ENCODE measurements at places on chromosomes 7 and 10.

DNA sequence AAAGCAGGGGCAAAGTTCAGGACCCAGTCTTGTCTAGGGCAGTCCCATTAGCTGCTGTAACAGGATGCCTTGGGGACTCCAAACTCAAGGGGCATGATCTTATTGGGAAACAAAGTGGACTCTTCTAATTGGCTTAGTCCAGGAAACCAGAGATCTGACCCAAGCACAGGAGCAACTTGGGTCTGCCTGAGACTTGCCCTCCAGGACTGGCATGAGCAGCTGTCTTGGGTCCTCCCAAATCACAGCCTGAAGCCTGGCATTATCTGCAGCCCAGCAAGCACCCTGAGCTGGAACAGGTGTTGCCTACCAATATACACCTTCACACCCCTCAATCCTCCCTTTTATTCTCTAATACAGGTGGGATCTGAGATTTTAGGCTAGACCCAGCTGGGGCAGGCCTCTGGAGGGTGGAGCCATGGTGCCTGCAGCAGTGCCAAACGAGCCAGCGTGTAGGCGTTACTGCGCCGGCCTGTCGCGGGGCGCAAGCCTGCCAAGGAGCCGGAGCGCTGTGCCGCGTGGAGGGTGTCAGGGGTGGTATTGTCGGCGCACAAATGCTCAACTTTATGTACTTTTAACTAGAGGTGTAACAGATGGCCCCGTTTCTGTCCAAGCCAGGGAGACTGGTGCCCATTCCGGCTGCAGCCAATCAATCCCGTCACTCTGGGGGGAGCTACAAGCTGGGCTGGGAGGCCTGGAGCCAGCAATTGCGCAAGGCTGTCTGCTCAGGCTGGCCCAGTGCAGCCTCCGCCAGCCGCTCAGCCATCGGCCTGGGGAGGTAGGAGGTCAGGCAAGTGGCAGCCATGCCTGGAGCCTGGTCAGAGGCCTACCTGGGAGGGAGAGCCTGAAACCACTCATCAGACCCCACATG, 12.8 kb upstream of the LBX1 start:
- no peak for DNase-seq

DNA sequence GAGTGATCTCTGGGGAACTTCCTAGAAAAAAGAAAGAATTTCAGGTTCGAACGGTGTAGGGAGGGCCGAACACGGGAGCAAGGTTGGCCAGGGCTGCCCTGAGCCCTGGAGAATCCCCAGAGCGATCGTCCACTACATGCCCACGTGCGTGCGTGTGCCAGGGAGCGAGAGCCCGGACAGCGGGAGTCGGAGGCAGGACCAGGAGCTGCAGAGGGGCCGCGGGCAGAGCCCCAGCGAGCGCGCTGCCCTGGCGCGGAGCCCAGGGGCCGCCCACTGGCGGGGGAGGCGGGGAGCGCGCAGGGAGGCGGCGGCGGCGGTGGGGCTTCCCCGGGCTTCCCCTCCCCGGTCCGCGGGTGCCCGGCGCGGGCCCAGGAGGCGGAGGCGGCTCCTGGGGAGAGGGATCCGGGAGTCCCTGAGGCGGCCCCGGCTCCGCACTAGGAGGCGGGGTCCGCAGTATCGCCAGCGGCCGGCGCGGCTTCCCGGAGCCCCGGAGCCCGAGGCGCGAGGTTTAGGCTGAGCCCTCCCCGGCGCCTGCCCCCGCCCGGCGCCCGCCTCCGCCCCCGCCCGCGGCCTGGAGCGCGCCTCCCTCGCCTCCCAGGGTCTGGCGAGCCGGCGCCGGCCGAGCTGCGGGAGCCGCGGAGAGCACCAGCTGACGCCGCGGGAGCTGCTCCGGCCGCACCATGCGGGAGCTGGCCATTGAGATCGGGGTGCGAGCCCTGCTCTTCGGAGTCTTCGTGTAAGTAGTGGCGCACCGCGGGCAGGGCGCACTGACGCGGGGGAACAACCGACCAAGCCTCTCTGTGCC, at the start of gene PLPP4:
TSS of gene PLPP4 (plus strand) at position 602 of the 805 bp plus-strand sequence. CDS start at position 681, 79 bp downstream.
- DNase-seq = no peak

GRCh38 chr10:116403740-116404250, 23.9 kb upstream of the PNLIPRP3 start:
- no peak for DNase-seq

- no peak for DNase-seq
These were observed 196.4 kb downstream of the ZNF716 start for GRCh38 chr7:57646219-57646900.

- DNase-seq = no peak
These were observed 689.6 kb downstream of the NRG3 start for GRCh38 chr10:82564353-82565196.

- no peak for DNase-seq
These were observed 53.8 kb downstream of the TAX1BP1 start for GRCh38 chr7:27793780-27794179.

All from mucosa of gallbladder (tissue), 1 donor.